ENCODE measurements at places on chromosomes 3 and 15. TPM values are rescaled to one million over a fixed set of nuclear protein-coding genes. Genes with fewer than 3 reads are reported as not detected.

SLCO2A1 gene
- not detected for total RNA-seq

CPA3 gene
- not detected for total RNA-seq

OR5H2 gene
- not detected for total RNA-seq

GOLGA8H gene
- not detected for total RNA-seq

All from activated B cell treated with CpG ODN at 0.5 μM for 24 hours (primary cell).